ENCODE measurements at places on chromosomes 2 and 18. TPM values are rescaled to one million over a fixed set of nuclear protein-coding genes. Genes with fewer than 3 reads are reported as not detected.
A peak's percentile ranks its signal among the peaks of the same experiment; 100 is the strongest.

DNA sequence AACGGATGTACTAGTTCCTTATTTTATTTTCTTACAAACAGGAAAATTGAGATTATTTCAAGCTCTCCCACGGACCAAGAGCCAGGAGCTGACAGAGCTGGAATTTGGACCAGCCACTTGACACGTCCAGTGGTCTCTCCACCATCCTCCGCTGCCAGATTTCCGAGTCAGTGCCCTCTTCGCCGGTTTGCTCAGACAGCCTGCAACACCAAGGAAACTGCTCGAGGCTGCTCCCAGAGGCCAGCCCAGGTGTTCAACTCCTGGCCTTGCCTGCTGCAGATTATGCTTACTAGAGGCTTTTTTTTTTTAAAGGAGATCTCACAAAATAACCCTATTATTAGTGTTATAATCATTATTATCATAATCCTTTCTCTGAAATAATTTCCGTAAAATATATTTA, 779.8 kb downstream of the RNF144A start:
- H3K4me3 ChIP-seq: no peak overlapping the region
- DNase-seq: no peak
- H3K4me1 ChIP-seq: no peaks in the 10 kb centered on the region
- no peaks in the 10 kb centered on the region for H3K27me3 ChIP-seq
- no peak overlapping the region for H3K27ac ChIP-seq

- H3K27ac ChIP-seq: peak overlapping the region; percentile 21
- peaks cover 36% of the 10 kb centered on the region for H3K4me1 ChIP-seq
- H3K36me3 ChIP-seq: no peaks in the 10 kb centered on the region
- no peak overlapping the region for H3K4me3 ChIP-seq
These were observed 24.9 kb upstream of the YWHAQ start for GRCh38 chr2:9655441-9656269.

- H3K36me3 ChIP-seq: no peaks in the 10 kb centered on the region
- H3K4me1 ChIP-seq: no peaks in the 10 kb centered on the region
- DNase-seq: no peak
- H3K27me3 ChIP-seq: no peaks in the 10 kb centered on the region
- no peak overlapping the region for H3K27ac ChIP-seq
- no peak overlapping the region for H3K4me3 ChIP-seq
These were observed 488.0 kb downstream of the CBLN2 start for GRCh38 chr18:72056171-72056570.

- no peak for DNase-seq
- no peaks in the 10 kb centered on the region for H3K36me3 ChIP-seq
- H3K27me3 ChIP-seq: no peaks in the 10 kb centered on the region
- no peak overlapping the region for H3K4me3 ChIP-seq
- H3K4me1 ChIP-seq: peaks cover 18% of the 10 kb centered on the region
These were observed 289.2 kb upstream of the CCDC68 start for GRCh38 chr18:55248495-55248894.

Gene FSHR
- not detected for total RNA-seq

All from SJCRH30 (cell line).